ENCODE measurements at places on chromosomes 2 and 18.

- DNase-seq: no peak
Measured at GRCh38 chr18:50207722-50208121, 12.8 kb upstream of the MYO5B start.

GRCh38 chr2:80365762-80366161, 61.2 kb upstream of the LRRTM1 start:
- DNase-seq: no peak

DNA sequence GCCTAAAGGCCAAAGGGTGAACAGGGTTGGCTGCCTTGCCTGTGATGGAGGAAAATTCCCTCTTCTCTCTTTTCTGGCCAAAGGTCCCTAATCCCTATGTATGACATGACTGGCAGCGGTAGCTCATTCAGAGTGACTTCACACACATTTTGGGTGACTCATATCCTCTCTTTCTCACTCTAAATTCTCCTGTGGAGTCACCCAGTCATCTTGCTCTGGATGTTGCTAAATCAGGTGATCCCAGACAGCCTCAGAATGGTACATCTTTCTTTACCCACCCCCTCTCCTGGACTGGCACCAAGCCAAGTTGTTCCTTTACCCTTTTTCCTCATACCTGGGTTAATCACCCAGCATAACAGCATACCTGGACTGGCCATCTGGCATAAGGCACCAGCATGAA, 77.2 kb downstream of the NEURL3 start:
- no peak for DNase-seq

DNA sequence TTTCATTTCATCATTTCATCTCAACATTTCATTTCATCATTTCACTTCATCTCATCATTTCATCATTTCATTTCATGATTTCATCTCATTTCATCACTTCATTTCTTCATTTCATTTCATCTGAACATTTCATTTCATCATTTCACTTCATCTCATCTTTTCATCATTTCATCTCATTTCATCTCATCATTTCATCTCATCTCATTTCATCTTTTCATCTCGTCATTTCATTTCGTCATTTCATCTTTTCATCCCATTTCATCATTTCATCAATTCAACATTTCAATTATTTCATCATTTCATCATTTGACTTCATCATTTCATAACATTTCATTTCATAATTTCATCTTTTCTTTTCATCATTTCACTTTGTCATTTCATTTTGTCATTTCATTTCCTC, 128.4 kb downstream of the ANKRD30BL start:
- DNase-seq: no peak

DNA sequence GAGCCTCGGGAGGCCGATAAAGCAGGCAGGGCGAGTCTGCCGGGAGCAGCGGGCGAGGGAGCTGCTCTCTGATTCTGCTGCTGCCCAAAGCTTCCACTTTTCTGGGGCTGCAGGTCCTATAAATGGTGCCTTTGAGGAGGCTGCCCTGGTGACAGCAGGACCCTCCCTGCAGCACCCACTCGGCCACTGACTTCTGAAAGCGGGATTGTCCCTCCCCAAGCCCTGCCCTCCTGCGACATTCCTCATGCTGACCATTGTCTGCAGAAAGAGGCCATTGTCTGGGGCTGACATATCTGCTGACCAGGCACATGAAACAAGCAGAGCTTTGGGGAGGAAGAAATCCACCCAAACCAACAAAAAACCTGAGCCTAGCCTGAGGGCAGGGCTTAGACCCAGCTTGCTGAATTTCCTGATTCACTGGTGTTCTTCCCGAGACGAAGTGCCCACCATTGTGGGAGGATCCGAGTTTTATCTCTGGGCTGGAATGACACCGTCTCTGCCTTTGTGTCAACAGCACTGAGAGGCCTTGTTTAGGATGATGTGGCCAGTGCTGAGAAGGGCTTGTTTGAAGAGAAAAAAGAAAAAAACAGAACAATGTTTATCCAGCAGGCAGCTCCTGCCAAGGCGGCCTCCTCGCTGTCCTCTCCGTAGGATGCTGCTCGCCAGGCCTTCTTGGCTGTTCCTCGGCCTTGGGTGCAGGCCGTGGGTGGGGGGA, 129.7 kb downstream of the MYCN start:
- DNase-seq: peak; percentile 89

GRCh38 chr2:130355172-130355577, 681 bp upstream of the PTPN18 start:
- DNase-seq: no peak

GRCh38 chr18:74876630-74877243, 279.1 kb downstream of the ZNF407 start:
- no peak for DNase-seq

DNA sequence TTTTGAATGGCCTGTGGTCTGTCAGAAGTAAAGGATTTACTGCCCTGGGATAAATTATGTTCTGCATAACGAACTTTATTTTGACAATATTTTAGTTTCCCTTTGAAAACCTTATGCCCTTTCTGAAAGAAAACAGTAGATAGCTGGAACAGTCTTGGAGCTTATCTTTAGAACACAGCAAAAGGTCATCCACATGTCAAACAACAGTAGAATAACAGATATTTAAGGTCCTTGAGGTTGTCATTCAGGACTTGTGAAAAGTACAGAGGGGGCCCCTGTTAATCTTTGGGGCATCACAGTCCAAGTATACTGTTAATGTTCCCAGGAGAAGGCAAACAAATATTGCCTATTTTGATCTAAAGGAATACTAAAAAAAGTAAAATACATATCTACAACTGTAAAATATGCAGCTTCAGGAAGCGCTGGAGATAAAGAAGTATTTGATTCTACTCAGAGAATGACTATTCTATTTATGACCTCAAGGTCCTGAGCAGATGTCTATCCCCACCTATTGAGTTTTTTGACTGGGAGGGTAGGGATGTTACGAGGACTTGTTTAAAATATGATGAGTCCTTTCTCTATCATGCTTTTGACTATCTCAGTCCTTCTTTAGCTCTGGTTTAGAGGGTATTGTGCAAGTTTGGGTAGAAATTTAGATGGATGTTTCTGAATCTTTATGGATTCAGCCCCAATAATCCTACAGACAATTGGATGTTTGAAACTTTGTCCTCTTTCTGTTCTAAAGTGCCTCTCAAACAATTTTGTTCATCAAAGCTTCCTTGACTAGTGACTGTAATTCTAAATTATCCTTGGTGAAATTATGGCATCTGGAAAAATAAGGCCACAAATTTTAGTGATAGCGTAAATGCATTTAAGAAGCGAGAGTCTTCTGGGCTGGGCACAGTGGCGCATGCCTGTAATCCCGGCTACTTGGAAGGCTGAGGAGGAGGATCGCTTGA, 25.1 kb upstream of the TMEM214 start:
- no peak for DNase-seq

GRCh38 chr2:212610872-212611425, 72.3 kb upstream of the ERBB4 start:
- no peak for DNase-seq

GRCh38 chr18:9561759-9562158, 52.6 kb downstream of the PPP4R1 start:
- DNase-seq: no peak

DNA sequence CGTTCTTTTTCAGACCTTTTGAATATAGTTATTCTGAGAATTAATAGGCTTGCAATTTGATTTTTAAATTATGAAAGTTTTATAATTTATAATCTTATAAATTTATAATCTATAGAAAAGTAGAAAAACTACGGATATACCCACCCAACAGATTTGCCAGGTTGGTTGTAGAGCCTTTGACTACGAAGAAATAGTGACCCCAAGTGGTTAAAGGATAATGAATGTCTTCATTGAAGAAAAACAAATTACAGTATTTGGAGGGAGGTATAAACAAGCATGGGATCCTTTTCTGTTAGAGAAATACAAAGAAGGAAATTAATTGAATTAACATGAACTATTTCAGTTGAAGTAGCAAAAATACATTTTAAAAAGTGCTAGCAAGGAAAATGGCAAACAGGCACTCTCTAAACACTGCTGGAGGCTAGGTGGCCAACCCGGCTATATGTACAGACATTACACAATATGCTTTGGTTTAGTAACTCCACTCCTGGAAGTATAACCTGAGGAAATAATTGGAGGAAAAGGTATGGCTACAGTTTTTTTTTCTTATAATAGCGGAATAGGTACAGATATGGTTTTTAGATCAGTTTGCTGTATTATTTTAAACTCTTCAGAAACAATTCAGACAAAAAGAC, 110.9 kb downstream of the MIB1 start:
- no peak for DNase-seq

- DNase-seq: no peak
Measured at GRCh38 chr2:24828238-24828996, 35.2 kb downstream of the CENPO start.

GRCh38 chr2:25251422-25252273, 83.3 kb upstream of the POMC start:
- peak; percentile 41 for DNase-seq

DNA sequence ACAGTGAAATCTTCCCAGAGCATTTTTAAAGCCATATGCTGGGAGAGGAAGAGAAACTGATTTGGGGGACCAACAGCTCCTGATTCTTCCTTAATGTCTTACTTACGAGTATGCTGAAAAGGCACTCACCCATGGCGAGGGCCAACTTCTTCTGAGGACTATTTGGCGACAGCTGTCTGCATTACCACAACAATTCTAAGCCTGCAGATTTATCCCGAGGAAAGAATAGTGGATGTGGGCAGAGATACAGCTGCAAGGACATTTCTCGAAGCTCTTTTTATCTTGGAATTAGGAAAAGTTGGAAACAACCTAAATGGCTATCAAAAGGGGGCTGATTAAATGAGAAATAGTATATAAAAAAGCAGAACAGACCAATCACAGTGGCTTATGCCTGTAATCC, 40.3 kb upstream of the FHL2 start:
- no peak for DNase-seq

DNA sequence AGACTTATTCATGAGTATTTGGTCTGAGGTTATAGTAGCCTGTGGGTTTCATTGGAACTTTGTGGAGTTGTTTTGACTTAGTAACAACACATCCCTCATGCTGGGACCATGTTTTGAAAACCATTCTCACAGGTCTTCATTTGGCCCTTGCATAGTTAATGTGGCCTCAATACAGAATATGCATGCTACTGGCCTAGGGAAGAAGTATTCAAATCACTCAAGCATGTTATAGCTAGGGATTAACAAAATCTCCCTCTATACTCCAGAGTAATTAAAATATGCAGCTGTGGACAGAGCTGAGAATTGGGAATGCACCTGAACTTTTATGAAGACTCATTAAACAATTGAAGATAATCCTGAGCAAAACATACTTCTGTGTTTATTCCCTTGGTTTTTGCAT, 325.5 kb upstream of the CHAC2 start:
- no peak for DNase-seq

DNA sequence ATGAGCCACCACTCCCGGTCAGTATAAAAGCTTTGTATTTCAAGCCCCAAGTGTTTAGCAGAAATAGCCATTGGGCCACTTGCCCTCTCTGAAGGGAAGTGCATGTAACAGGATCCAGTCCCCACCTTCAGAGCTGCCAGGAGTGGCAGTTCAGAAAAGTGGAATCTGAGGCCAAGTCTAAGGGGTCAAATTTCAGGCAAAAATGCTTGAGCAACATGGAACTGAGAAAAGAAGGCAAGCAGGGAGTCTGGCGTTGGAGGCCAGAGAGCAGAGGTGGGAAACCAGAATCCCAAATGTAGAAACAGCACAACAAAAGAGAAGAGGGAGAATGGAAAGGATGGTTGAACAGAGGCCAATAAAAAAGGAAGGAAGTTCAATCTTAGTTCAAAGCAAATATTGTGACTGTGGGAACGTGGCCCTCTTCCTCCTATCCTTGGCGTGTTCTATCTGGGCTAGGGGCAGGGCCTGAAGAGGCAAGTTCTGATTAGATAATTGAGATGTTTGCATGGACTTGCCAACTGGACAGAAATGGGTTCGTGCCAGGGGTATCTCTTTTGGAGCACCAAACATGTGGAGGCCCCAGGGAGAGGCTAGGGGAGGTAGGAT, 102.2 kb downstream of the AP1S3 start:
- DNase-seq: no peak
